ENCODE measurements at places on chromosomes 3 and 15. TPM values are rescaled to one million over a fixed set of nuclear protein-coding genes. Genes with fewer than 3 reads are reported as not detected.

DNA sequence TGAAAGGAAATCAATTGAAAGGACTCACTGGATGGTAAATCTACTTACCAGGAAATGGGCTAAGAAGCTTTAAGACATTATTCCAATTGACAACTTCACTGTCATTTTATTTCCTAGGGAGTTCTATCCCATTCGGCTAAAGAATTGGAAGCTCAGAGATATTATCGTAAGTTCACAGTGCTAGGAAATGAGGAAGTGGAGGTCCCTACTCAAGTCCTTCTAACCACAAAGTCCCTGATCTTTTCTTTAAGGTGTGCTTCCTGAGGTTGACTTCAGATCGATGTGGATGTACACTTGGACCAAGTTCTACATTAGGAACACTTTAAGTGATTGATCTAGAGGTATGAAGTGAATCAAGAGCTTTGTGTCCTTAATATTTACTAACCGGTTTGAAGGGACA, 63.6 kb downstream of the MDFIC2 start:
- H3K27ac ChIP-seq: no peak overlapping the region
- H3K27me3 ChIP-seq: no peaks in the 10 kb centered on the region
- no peak for DNase-seq
- H3K4me3 ChIP-seq: no peak overlapping the region

DNA sequence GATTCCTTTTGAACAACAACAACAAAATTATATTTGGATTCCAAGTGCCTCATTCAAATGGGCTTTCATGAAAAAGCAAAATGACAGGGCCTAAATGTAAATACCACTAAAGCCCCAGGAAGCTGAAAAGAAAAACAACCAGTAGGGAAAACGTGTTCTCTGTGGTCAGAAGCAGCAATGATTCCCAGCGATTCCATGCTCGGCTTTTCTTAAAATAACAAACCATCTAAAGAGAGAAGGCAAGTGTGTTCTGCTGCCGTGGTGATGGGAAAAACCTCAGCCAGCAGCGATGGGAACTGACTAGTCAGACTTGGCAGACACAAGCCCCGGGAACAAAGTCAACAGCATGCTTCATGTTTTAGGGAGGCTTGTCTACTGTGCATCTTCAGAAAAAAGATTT, 153.6 kb downstream of the TNIK start:
- no peak for DNase-seq
- no peaks in the 10 kb centered on the region for H3K36me3 ChIP-seq
- no peak overlapping the region for H3K4me3 ChIP-seq
- H3K27me3 ChIP-seq: no peaks in the 10 kb centered on the region

- no peak overlapping the region for H3K4me3 ChIP-seq
- DNase-seq: no peak
- no peaks in the 10 kb centered on the region for H3K36me3 ChIP-seq
- H3K4me1 ChIP-seq: no peaks in the 10 kb centered on the region
- H3K27ac ChIP-seq: no peak overlapping the region
- H3K27me3 ChIP-seq: no peaks in the 10 kb centered on the region
These were observed 195.4 kb downstream of the RAP2B start for GRCh38 chr3:153357436-153357835.

SAMMSON gene
- total RNA-seq: not detected

STAB1 gene
- total RNA-seq: not detected

- no peaks in the 10 kb centered on the region for H3K36me3 ChIP-seq
- peaks cover 85% of the 10 kb centered on the region for H3K27me3 ChIP-seq
- no peak overlapping the region for H3K27ac ChIP-seq
- no peak overlapping the region for H3K4me3 ChIP-seq
These were observed 9.1 kb upstream of the RASGRF1 start for GRCh38 chr15:79099692-79100091.

TMEM45A gene
- 82.7 TPM for total RNA-seq

VIPR1 gene
- total RNA-seq: 1.4 TPM

- H3K27ac ChIP-seq: no peak overlapping the region
- no peak overlapping the region for H3K4me3 ChIP-seq
- DNase-seq: no peak
- peaks cover 45% of the 10 kb centered on the region for H3K4me1 ChIP-seq
- no peaks in the 10 kb centered on the region for H3K27me3 ChIP-seq
These were observed 46.1 kb downstream of the AMOTL2 start for GRCh38 chr3:134328147-134328591.

DNA sequence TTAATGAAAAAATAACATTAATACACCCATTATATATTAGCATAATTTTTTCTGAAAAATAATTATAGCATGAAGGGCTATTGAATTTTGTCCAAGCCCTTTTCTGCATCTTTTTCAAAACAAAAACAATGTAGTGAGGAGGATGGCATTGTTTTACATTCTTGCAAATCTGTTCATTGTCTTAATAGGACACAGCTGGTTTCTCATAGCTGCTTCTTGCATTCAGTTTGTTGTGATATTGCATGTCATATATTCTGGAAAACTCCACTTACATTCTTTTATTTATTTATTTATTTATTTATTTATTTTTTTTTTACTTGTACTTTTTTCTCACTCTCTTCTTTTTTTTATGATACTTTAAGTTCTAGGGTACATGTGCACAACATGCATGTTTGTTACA, 107.4 kb downstream of the NR1D2 start:
- no peak overlapping the region for H3K4me3 ChIP-seq
- H3K27ac ChIP-seq: no peak overlapping the region
- H3K27me3 ChIP-seq: no peaks in the 10 kb centered on the region
- H3K4me1 ChIP-seq: no peaks in the 10 kb centered on the region
- H3K36me3 ChIP-seq: no peaks in the 10 kb centered on the region

DNA sequence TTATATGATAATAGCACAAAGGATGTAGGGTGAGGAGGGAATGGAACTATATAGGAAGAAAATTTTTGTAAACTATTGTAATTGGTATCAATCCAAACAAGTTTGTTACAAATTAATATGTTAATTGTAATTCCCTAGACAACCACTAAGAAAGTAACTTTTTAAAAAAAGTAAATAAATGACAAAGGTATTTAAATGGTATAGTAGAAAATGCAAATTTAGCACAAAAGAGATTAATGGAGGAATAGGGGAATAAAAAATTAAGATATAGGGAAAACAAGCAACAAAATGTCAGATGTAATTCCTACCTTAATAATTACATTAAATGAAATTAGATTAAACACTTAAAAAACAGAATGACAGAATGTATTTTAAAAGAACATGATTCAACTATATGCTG, 60.3 kb downstream of the TIMP4 start:
- H3K27ac ChIP-seq: no peak overlapping the region
- no peaks in the 10 kb centered on the region for H3K36me3 ChIP-seq
- no peaks in the 10 kb centered on the region for H3K4me1 ChIP-seq
- DNase-seq: no peak
- H3K27me3 ChIP-seq: no peaks in the 10 kb centered on the region

- H3K36me3 ChIP-seq: no peaks in the 10 kb centered on the region
- peaks cover 22% of the 10 kb centered on the region for H3K27me3 ChIP-seq
- no peak for DNase-seq
These were observed 4.0 kb upstream of the KLF15 start for GRCh38 chr3:126361211-126361610.

DNA sequence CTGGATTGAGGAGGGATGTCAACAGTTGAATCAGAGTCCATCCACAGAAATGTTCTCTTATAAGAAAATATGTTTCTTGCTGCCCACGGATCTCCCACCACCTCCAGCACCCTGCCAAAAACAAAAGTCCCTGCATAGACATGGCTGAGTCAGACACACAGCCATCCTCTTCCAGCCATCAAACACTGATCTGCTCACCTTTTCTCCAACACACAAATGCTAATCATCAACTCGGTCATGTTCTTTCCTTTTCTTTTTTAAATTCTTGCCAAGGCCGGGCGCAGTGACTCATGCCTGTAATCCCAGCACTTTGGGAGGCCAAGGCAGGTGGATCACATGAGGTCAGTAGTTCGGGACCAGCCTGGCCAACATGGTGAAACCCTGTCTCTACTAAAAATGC, 110.7 kb upstream of the IL12A start:
- H3K27ac ChIP-seq: no peak overlapping the region
- H3K36me3 ChIP-seq: no peaks in the 10 kb centered on the region
- DNase-seq: no peak
- H3K27me3 ChIP-seq: no peaks in the 10 kb centered on the region
- H3K4me3 ChIP-seq: no peak overlapping the region

DNA sequence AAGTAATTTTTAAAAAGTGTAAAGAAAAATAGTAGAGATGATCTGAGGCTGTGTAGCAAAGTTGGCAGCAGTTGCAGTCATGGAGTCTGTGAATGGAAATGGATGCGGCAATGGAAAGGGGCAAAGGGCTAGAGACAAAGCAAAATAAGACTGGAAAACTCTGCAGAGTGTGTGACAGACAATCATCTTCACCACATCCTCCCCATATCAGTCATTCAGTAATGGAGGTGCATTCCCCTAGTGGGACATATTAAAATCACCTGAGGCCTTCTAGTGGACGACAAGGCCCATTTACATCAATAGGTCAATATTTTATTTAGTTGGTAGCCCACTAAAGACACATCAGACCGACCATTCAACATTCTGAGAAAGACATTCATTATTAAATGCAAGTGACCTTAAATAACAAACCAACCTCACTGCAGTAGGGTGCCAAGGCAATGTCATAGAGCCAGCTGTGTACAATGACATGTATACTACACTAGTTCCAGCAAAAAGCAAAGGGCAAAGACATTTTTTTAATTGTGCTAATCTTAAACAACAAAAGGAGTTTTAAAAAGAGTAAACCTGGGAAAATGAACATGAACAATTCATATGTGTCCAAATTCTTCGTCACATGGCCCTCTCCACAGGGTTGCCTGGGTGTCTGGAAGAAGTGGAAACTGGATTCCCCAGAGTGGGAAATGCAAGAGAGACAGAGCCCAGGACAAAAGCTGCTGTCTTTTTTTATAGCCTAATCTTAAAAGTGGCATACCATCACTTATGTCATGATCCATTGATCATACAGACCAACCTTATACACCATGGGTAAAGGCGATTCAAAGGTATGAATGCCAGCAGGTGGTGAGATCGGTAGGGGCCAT, 15.6 kb upstream of the RAP2B start:
- no peaks in the 10 kb centered on the region for H3K36me3 ChIP-seq
- DNase-seq: no peak
- H3K4me3 ChIP-seq: no peak overlapping the region
- no peak overlapping the region for H3K27ac ChIP-seq
- H3K4me1 ChIP-seq: no peaks in the 10 kb centered on the region

GRCh38 chr3:42590989-42591756, 513 bp downstream of the SS18L2 start:
- DNase-seq: peak; percentile 79
- H3K4me1 ChIP-seq: peaks cover 12% of the 10 kb centered on the region
- no peaks in the 10 kb centered on the region for H3K27me3 ChIP-seq
- peak overlapping the region; percentile 75 for H3K27ac ChIP-seq

DNA sequence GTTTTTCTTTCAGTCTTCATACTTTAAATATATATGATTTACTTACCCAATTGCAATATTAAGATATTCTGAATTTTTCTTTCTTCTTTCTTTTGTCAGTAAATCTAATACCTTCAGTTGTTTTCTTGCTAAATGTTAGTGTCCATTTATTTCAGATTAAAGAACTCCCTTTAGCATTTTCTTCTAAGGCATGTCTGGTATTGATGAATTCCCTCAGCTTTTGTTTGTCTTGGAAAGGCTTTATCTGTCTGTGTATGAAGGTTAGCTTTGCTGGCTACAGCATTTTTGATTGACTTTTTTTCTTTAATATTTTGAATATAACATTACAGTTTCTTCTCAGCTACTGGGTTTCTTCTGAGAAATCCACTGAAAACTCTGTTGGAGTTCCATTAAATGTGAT, 64.0 kb upstream of the PLSCR4 start:
- H3K4me1 ChIP-seq: no peaks in the 10 kb centered on the region
- no peaks in the 10 kb centered on the region for H3K36me3 ChIP-seq
- DNase-seq: no peak
- no peak overlapping the region for H3K4me3 ChIP-seq
- no peak overlapping the region for H3K27ac ChIP-seq
- H3K27me3 ChIP-seq: no peaks in the 10 kb centered on the region

- no peak overlapping the region for H3K27ac ChIP-seq
- peaks cover 15% of the 10 kb centered on the region for H3K4me1 ChIP-seq
- no peak for DNase-seq
- no peak overlapping the region for H3K4me3 ChIP-seq
- H3K36me3 ChIP-seq: no peaks in the 10 kb centered on the region
These were observed 89.5 kb downstream of the ITPR1 start for GRCh38 chr3:4582624-4583023.

GRCh38 chr3:137180220-137180619, 222.4 kb downstream of the IL20RB start:
- DNase-seq: no peak
- H3K4me1 ChIP-seq: no peaks in the 10 kb centered on the region
- H3K27ac ChIP-seq: no peak overlapping the region
- no peaks in the 10 kb centered on the region for H3K27me3 ChIP-seq
- H3K36me3 ChIP-seq: no peaks in the 10 kb centered on the region

GRCh38 chr3:47261301-47261700, 21.3 kb downstream of the KIF9 start:
- H3K4me3 ChIP-seq: no peak overlapping the region
- H3K27me3 ChIP-seq: no peaks in the 10 kb centered on the region
- no peak overlapping the region for H3K27ac ChIP-seq
- peaks cover 4% of the 10 kb centered on the region for H3K4me1 ChIP-seq
- no peak for DNase-seq

KCNH8 gene
- total RNA-seq: 2.3 TPM

GRCh38 chr3:53892286-53892637, 603 bp upstream of the SELENOK start:
- peaks cover 40% of the 10 kb centered on the region for H3K27me3 ChIP-seq
- DNase-seq: peak; percentile 15
- no peaks in the 10 kb centered on the region for H3K36me3 ChIP-seq
- peak overlapping the region; percentile 82 for H3K4me3 ChIP-seq

DNA sequence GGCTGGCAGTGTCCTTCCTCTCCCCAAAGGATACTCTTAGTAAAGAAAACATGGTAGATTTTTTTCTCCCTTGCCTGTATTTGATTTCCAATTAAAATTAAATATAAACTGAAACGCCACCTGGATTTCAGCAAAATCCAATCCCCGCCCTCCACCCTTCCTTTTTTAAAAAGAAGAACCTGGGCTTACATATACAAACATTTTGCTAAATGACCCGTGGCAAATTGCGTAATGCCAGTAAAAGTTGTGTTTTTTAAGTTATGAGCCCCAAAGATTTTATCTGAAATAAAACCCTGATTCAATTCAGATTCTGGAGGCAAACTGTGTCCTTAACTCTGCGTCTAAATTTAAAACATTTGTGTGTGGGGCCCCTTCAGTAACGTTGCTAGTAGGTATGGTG, 403.0 kb downstream of the FOXP1 start:
- H3K4me1 ChIP-seq: no peaks in the 10 kb centered on the region
- H3K4me3 ChIP-seq: no peak overlapping the region
- H3K27ac ChIP-seq: no peak overlapping the region
- DNase-seq: no peak

CHCHD6 gene
- total RNA-seq: 35.7 TPM

EIF2B5 gene
- 36.4 TPM for total RNA-seq

RTP3 gene
- total RNA-seq: not detected

- H3K4me1 ChIP-seq: no peaks in the 10 kb centered on the region
- H3K4me3 ChIP-seq: no peak overlapping the region
- H3K27ac ChIP-seq: no peak overlapping the region
- H3K36me3 ChIP-seq: no peaks in the 10 kb centered on the region
- DNase-seq: no peak
These were observed 44.9 kb downstream of the FGF7 start for GRCh38 chr15:49467746-49468480.

RARB gene
- total RNA-seq: 1.4 TPM

Measured in neural progenitor cell (in vitro differentiated cells).